HS-5 (cell line): ENCODE measurements at places on chromosomes 3 and 15.

- DNase-seq: peak; percentile 63
Observed at GRCh38 chr15:67188551-67189218, 65.8 kb downstream of the AAGAB start.

- no peak for DNase-seq
Observed at GRCh38 chr3:33543601-33544000, 103.4 kb upstream of the UBP1 start.

GRCh38 chr15:65816441-65816840 lies 24.3 kb upstream of the DENND4A start:
- DNase-seq: no peak

GRCh38 chr3:71559578-71560162 lies 23.9 kb downstream of the FOXP1 start:
- DNase-seq: no peak

GRCh38 chr3:3992312-3992874 lies 193.2 kb downstream of the LRRN1 start:
- no peak for DNase-seq

GRCh38 chr3:187838016-187838540 lies 92.8 kb upstream of the BCL6 start:
- no peak for DNase-seq

DNA sequence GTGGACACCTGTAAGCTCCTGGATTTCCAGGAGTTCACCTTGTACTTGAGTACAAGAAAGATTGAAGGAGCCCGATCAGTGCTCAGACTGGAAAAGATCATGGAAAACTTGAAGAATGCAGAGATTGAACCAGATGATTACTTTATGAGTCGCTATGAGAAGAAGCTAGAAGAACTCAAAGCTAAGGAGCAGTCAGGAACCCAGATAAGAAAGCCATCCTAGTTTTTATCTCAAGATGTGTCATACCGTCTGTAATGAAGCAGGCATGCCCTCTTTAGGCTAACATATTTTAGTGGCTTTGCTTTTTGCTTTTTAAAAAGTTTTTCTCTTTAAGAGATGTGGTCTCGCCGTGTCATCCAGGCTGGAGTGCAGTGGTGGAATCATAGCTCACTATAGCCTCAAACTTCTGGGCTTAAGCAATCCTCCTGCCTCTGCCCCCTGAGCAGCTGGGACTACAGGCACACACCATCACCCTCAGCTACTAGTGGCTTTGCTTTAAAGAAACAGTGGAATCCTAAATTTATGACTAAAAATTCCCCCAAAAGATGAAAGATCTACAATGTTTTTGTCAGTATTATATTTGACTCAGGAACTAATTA lies 28.1 kb downstream of the EXOG start:
- DNase-seq: no peak

DNA sequence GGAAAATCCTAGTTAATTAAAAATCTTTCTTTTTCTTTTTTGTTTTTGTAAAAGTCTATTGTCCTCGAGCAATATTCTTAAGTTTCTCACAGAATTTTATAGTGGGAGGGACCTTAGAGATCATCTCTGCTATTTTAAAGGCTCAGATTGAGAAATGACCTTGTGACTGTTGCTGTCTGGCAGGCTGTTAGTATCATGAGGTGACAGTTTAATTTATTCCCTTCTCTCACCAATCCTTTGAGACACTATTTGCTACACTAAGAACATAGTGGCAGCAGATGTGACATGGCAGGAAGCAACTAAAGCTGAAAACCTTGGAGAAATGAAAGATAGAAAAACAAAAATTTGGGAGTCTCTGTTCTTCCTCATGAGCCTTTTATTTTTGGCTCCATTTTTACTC lies 24.9 kb downstream of the APPL1 start:
- no peak for DNase-seq

GRCh38 chr3:163328680-163329079 lies 1749.6 kb downstream of the SI start:
- DNase-seq: no peak

GRCh38 chr3:124263168-124263567 lies 271.2 kb upstream of the ROPN1 start:
- peak; percentile 89 for DNase-seq

GRCh38 chr15:65644282-65644681 lies 22.5 kb downstream of the SLC24A1 start:
- DNase-seq: no peak

- DNase-seq: no peak
Observed at GRCh38 chr3:2468816-2469215, 370.1 kb downstream of the CNTN4 start.

GRCh38 chr3:190558316-190558715 lies 44.4 kb downstream of the IL1RAP start:
- no peak for DNase-seq

DNA sequence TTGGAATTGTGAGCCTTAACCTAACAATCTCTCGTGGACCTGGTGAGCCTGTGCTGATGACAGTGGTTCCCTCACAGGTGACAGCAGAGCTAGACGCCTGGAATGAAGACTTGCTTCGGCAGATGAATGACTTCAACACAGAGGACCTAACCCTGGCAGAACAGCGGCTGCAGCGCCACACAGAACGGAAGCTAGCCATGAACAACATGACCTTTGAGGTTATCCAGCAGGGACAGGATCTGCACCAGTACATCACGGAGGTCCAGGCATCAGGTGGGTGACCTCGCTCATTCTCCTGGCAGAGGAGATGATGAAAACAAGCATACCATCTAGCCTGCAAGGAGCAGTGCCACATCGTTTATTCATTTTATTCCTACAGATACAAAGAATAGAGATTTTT lies 316.9 kb upstream of the UMPS start:
- DNase-seq: no peak

- no peak for DNase-seq
Observed at GRCh38 chr3:174822320-174822719, 36.8 kb upstream of the NAALADL2 start.

- DNase-seq: no peak
Observed at GRCh38 chr15:51067510-51067909, 27.2 kb downstream of the TNFAIP8L3 start.

GRCh38 chr3:137709011-137709601 lies 55.0 kb upstream of the SOX14 start:
- DNase-seq: no peak

DNA sequence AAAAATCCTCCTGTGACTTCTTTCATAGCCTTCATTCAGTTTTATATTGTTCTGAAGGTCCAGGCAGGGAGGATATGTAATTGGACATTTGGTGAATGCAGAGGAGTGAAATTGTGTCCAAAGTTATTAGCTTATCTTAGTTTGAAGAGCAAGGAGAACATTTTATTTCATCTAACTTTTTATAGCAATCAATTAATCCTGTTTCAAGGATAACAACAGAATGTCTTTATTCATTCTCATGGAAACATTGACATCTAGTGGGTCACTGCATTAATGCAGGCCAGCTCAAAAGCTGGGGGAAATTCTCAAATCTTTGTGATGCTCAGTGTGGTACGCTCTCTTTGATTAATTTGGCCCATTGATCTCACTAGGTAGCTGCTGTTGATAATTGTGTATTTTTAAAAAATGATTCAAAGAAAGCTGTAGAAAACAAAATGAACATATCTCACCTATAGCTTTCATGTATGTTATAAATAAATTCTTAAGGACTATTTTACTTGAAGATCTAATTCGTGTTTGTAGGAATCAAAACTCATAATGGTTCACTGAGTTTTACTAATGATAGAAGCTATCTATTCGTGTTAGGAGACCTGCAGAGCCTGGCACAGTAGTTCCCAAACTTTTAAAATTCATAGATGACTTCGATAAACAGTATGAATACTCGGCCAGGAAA lies 150.8 kb upstream of the KCNMB2 start:
- DNase-seq: no peak

DNA sequence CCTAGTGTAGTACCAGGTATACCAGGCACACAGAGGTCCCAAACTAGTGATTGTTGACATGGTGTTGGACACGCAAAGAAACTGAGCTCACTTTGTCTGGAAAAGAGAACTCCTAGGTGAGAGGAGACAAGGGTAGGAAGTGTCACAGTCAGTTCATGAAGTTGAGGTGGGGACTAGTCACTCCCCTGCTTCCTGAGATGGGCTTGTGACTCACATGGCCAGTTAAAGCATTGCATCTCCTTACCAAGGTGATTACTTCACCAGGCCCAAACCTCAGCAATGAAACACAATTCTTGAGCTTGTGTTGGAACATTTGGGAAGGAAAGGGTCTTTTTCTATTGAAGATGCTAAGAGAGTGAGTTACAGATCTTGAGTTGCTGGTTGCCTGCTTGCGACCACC lies 49.2 kb upstream of the RAD18 start:
- no peak for DNase-seq

GRCh38 chr3:187265461-187265955 lies 26.0 kb downstream of the MASP1 start:
- no peak for DNase-seq

DNA sequence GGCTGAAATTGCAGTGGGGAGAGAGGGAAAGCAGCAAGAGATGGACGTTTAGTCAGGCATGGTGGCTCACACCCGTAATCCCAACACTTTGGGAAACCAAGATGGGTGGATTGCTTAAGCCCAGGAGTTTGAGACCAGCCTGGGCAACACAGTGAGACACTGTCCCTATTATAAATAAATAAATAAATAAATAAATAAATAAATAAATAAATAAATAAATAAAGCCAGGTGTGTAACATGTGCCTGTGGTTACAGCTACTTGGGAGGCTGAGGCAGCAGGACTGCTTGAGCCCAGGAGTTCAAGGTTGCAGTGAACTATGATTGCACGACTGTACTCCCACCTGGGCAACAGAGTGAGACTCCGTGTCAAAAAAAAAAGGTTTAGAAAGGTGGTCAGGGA lies 54.0 kb upstream of the ARPP19 start:
- no peak for DNase-seq

- no peak for DNase-seq
Observed at GRCh38 chr15:28281876-28282275, 40.1 kb downstream of the HERC2 start.

DNA sequence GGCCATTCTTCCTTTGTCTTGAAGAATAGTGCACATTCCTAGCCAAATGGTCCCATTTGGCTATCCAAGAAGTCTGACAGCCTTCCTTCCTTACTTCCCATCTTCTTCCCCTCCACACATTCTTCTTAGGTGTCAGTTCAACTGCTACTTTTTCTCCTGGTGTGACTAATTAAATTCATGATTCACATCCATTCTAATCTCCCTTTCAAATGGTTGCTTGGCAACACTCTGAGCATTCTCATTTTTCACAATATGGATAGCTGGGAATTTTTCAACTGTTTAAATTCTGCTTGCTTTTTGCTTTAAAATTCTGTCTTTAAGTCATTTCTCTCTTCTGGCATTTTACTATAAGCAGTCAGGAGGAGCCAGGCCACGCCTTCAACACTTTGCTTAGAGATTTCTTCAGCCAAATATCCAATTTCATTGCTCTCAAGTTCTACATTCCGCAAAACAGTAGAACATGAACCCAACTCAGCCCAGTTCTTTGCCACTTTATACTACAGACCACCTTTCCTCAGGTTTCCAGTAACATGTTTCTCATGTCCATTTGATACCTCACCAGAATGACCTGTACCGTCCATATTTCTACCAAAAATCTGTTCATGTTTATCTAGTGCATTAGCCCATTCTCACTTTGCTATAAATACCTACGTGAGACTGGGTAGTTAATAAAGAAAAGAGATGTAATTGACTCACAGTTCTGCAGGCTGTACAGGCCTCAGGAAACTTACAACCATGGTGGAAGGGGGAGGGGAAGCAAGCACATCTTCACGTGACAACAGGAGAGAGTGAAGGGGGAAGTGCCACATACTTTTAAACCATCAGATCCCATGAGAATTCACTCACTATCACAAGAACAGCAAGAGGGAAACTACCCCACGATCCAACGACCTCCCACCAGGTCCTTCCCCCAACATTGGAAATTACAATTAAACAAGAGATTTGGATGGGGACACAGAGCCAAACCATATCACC lies 31.9 kb upstream of the MCF2L2 start:
- no peak for DNase-seq

DNA sequence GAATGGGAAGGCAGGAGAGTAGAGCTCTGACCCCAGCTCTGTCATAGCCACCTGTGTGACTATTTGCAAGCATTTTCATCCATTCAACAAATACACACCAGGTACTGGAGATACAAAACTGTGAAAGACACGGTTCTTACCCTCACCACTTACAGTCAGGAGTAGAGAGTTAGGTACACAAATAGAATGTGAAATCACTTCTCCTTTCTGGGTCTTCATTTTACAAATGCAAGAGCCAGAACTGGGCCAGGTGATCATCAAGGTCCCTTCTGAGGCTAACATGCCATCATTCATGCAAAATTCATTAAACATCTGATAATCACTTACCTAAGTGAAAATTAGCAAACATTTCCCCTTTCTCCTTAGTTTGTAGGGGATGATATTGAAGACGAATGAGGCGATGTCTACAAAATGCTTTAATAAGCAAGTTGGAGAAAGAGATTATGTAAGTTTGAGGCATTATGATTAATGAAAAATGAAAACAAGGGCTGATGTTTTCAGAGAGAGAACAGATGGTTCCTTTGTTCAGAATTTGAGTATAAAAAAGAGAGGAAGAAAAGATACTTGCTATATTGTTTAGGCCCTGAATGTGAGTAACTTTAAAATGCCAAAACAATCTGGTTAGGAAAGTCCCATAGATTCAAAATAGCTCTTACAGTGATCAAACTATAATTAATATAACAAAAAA lies 88.6 kb downstream of the LPP start:
- no peak for DNase-seq

DNA sequence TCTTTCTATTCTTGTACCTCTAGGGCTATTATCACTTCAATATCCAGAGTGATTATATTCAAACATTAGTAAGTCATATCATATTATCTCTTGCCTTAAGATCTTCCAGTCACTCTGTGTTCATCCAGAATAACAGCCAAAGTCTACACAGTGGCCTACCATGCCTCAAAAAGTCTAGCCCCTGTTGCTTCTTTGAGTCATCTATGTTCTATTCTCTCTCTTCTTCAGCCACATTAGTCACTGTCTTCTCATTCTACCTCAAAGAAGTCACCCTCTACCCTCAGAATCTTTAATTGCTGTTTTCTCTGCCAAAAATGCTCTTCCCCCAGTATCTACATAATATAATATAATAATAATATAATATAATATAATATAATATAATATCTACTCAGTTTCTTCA lies 356.0 kb downstream of the NLGN1 start:
- DNase-seq: no peak

- DNase-seq: no peak
Observed at GRCh38 chr15:67167091-67167490, 87.4 kb downstream of the AAGAB start.

GRCh38 chr3:140686128-140686527 lies 8.3 kb downstream of the TRIM42 start:
- DNase-seq: no peak

GRCh38 chr3:23479615-23480328 lies 276.6 kb downstream of the UBE2E2 start:
- DNase-seq: no peak

GRCh38 chr15:23753248-23753647 lies 66.1 kb upstream of the NDN start:
- DNase-seq: no peak

GRCh38 chr3:56421205-56421604 lies 47.1 kb downstream of the ERC2 start:
- DNase-seq: no peak

DNA sequence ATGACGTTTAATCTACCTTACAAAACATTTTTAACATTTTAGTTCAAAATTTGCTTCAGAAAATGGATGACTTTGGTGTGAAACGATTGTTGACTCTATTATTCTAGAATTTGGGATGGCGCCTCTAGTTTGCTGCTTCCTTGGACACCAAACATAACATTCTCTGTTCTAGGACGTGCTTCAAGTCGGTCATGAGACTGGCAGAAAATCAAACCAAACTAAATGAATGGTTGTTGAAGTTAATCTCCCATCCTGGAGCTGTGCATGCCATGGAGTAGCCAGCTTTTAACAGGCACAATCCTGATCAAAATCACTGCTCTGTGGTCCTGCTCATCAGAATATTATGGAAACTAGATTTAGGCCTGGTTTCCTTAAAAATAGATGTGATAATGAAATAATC lies 9.6 kb upstream of the LRRFIP2 start:
- no peak for DNase-seq
